Hypothalamus (tissue), 51 donors: ENCODE measurements at places on chromosomes 5 and 9.

DNA sequence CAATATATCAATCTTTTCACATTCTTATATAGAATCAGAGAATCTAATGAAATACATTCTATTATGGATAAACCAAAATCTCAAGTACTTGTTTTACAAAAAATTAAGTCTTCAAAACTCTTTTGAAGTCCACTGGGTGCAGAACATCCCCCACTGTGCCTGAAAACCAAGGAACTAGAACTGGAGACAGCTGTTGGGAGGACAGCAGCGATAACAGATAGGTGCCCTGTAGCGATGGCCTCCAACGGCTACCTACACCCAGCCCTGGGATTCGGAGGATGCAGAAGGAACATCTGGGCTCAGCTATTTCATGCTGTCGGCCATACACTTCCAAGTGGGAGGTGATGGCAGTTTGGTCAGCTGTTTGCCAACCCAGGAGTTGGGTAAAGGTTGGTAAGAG is 129.3 kb upstream of the LHFPL2 start:
- DNase-seq, result no peak

GRCh38 chr9:76911971-76912370 is 6.1 kb upstream of the PRUNE2 start:
- no peak for DNase-seq

- DNase-seq, result no peak
These were observed 294.8 kb upstream of the KLF4 start for GRCh38 chr9:107784235-107784958.

DNA sequence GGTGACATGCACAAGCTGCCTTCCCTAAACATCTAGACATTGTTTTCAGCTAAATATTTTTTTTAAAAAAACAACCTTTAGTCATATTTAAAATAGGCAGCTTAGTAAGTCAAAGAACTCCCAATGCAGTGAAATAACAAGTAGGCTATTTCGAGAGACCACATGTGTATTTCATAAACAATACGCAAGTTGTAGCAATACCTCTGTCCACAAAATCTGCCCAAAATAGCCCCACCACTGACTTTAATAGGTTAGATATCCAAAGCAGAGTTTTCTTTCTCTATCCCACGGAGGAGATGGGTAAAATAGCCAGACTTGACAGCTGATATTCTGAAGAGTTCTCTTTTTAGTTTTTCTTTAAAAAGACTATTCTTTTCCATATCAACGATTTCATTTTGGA is 1.2 kb downstream of the SLC24A2 start:
- no peak for DNase-seq

- no peak for DNase-seq
These were observed 16.0 kb downstream of the TERT start for GRCh38 chr5:1278656-1279442.

DNA sequence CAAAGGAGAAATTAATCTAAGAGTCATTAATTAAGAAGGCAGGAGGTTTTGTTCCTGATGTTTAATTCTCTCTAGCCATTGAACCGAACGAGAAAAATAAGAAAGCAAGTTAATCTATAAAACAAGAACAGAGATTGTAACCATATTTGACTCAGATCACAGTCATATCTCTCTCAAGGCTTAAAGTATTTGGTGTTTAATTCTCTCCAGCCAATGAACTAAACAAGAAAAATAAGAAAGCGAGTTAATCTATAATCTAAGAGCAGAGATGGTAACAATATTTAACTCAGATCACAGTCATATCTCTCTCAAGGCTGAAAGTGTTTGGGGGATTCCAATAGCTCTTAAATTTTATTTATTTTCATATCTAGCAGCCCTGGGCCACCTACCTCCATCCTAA is 74.4 kb upstream of the SHISAL2B start:
- no peak for DNase-seq

GRCh38 chr9:77935974-77936373 is 95.6 kb downstream of the GNAQ start:
- DNase-seq, result no peak

GRCh38 chr5:76074487-76075065 is 8.6 kb upstream of the SV2C start:
- no peak for DNase-seq

GRCh38 chr5:78003919-78004318 is 227.8 kb upstream of the TBCA start:
- no peak for DNase-seq

DNA sequence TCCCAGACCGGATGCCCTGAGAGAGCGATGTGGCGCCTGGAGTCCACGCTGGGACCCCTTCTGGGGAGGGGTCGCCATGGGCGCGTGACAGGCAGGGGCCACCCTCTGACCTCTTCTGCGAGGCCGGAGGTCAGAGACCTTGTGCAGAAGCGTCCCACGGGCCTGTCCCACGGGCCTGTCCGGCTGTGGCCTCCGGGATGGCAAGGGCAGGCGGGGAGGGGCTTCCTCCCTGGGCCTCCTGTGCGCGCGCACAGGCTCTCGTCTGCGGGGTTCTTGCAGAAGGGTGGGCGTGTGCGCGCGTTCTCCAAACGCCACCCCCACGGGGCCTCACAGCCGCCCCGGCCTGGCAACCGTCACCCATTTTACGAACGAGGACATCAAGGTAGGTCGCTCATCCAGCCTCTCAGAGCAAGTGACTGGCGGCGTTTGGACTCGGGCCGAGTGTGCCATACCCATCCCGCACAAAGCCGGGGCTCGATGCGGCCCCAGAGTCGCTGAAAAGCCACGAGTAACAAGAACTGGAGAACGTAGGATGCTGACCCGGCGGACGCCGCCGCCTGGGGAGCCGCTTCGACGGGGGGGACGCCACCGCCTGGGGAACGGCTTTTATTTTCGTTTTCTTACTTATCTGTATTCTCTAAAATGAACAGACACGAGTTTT is 897 bp downstream of the AHRR start:
- no peak for DNase-seq

DNA sequence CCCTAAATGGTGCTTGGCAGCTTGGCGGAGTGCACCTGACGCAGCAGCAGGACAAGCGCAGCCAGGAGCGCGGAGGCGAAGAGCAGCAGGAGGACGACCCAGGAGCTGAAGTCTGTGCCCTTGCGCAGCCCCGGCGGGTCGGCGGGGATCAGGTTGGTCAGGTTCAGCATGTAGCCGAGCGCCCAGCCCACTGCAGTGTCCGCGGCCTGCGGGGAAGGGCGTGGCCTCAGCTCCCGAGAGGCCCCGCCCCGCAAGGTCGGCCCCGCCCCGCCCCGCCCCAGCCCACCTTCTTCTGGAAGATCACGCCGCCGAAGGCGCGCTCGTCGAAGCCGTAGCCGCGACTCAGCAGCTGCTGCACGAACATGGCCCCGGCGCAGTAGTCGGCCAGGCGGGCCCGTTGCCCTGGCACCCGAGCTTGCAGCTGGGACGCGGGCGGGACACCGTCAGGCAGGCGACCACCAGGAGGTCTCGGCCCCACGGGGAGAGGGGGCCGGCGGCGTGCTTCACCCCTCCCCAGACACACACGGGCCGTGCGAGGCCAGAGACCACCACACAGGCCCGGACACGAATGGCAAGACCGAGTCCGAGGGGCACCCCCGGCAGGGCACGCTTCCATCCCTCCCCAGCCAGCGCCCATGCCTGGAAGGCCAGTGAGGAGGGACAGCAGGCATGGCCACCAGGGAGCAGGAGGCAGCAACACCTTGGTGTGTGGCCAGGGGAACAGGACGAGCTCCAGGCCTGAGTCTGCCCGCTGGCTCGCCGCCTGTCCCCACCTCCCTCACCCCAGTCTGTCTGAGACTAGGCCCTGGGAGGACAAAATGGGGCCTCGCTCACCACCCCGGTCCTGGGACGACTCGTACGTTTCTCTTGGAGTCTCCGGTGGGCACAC is 2.9 kb upstream of the NPDC1 start:
- peak; percentile 46 for DNase-seq

GRCh38 chr5:76332102-76332501 is 71.0 kb upstream of the IQGAP2 start:
- DNase-seq, result no peak

DNA sequence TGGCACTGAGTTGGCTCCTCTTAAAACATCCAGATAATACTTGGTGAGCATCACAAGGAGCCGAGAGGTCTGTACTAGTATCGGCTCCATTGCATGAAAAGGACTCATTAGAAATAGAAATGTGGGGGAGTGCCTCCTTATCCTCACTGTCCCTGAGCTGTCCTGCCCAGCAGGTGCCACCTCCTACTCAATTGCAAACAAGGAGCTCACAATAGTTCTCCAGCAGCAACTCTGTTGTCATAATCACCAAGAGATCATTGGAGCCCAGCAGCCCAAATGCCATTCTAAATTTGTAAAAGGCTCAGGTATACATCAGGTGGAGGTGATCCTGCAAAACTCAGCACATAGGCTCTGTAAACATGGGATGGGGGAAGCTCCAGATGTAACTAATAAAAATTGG is 99.1 kb downstream of the PLK2 start:
- DNase-seq, result no peak

DNA sequence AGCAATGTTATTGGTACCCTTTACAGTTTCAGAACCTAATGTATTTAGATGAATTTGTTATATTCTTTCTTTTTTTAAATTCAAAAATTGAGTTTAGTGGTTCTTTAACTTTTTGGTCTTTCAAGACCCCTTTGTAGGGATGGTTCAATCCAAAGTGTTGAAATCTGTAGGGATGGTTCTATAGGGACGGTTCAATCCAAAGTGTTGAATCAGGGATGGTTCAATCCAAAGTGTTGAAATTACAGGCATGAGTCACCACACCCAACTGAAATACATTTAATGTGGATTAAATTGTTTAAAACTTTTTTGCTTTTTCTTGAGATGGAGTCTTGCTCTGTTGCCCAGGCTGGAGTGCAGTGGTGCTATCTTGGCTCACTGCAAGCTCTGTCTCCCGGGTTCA is 30.6 kb downstream of the SNX2 start:
- DNase-seq, result no peak

- DNase-seq, result no peak
These were observed 161.9 kb upstream of the GAS1 start for GRCh38 chr9:87109231-87109631.

DNA sequence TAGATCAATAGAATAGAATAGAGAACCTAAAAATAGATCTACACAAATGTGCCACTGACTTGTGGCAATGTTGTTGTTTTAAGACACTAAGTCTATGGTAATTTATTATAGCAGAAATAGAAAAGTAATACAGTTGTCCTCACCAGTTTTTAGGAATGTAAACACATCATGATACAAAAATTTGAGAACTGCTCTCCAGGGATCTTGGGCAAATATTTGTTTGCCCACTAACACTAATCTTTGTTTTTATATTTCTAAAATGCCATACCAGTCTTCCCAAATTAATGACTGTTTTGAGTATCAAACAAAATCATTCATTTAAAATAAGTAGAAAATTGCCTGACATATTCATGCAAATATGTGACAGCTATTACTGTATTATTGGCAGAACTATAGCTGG is 297.6 kb downstream of the BRINP1 start:
- DNase-seq, result no peak

DNA sequence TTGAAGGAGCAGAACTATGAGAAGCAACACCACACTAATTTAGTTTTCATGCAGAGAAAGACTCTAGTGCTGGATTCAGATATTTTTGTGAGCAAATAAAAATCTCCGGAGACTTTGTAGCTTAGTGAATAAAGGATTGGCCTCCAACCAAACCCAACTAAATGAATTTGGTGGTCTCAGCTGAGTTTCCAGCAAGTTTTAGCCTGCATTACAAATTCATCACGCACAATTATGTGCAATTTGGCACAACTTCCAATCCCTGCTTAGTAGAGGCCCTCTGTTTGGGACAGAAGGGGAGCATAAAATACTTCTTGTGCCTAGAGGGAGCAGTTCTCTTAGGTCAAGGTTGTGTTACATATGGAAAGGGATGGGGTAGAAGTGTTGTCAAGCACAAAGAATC is 112.3 kb upstream of the ADAMTSL1 start:
- DNase-seq, result no peak

GRCh38 chr9:90943341-90943740 is 141.7 kb downstream of the SYK start:
- no peak for DNase-seq

DNA sequence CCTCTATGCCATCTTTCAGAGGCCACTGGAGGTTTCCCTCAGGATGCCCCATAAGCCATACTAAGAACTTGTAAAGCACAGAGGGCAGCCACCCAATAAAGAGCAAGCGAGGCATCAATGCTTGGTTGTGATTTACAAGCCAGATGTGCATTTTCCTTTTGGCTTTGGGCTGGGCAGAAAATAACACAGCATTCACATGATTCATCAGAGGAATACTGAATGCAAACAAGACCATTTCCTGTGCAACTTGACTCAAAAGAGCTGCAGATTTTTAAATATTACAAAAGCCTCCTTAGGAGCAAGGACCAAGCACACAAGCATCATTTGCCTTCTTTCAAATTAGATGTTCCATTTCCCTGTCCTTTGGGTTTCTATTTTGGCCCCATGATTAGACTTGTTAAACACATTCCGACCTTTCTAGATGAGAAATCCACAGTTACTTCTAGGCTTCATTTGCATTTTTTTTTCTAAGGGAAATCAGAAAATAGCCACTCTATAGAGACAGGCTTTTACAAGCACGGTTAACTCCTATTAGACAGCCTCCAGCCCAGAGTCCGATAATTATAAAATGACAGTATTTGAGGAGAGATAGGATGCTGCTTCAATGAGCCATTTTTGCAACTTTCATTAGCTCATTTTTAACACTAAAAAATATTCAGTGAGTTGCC is 207.8 kb downstream of the SEMA5A start:
- DNase-seq, result no peak

DNA sequence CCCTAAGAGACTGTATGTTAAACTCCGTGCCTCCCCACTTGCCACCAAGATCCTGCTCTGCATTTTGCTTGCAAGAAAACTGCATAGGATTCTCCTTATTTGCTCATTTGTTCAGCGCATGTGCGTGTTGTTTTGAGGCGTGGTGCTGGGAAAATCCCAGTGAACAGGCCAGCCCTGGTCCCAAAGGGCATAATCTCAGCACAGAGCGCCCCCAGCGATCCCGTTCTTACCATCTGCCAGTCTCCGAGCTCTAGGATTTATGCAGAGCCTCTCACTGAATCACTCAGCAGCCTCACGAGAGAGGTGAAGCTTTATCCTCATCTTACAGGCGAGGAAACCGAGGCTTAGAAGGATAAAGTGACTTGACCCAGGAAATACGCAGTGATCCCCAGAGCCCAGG is 11.5 kb downstream of the PRRX2 start:
- no peak for DNase-seq

DNA sequence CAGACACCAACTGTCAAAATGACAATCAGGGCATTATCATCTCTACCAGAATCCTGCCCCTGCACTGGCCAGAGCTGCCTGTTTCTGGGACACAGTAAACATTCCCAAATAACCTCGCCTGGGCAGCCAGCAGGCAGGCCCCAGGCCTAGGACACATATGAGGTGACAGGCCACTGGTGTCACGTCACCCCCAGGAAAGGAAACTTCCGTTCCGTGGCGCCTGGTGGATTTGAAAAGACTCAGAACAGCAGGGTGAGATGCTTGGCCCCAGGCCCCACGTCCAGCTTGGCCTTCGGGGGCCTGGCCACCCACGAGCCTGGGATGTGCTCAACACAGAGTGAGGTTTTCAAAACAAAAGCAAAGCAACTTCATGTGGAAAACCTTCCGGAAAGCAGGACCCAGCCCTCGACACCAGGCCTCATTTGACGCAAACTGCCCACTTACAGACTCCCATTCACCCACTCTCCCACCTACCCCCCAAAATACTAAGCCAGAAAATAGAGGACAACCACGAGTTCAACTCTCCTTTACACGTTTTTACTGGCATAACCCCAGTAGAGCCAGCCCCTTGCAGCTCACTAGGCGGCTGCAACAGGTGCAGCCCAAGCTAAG is 1.2 kb downstream of the SEMA4D start:
- DNase-seq, result no peak
